ENCODE measurements at places on chromosomes 2 and 18.

DNA sequence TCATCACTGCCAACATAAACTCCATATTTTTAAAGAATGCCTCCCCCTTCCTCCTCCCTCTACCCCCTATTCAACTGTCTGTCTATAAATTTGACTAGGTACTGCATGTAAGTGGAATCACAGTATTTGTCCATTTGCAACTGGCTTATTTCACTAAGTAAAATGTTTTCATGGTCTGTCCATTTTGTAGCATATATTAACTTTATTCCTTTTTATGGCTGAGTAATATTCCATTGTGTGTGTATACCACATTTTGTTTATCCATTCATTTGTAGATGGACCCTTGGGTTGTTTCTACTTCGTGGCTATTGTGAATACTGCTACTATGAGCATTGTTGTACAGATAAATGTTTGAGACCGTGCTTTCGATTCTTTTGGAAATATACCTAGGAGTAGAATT, 10.7 kb downstream of the SEH1L start:
- DNase-seq, result no peak

DNA sequence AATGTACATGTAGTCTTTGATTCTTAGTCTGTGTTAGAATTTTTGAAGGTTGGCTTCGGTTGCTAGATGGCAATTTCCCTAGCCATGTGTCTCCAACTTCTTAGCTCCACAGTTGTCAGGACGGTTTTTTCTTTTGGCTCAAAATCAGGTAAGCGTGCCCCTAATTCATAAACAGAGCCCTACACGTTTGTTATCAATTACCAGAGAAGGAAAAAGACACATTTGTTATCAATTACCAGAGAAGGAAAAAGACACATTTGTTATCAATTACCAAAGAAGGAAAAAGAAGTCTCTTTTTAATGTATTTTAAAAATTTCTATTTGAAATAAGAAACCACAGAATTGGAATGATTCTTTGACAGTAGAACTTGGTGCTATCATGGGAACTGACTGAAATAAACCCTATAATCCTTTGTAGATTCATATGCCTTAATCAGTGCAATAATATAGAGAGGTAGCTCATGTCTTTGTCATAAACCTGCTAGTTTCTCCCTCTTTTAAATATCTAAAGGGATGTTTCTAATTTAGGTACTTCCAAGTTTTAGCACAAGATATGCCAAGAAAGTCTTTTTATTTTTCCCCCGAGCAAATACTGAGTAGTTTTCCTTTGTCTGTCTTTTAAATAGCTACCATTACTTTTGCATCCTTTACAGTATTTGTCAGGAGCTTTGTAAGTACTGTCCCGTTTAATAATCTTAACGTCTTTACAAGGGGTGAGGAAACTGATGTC, 35.9 kb downstream of the CAMKMT start:
- no peak for DNase-seq

- no peak for DNase-seq
Measured at GRCh38 chr2:110791435-110791834, 59.1 kb downstream of the ACOXL start.

GRCh38 chr2:235088496-235088921, 136.7 kb downstream of the SH3BP4 start:
- DNase-seq, result no peak

GRCh38 chr2:160368988-160369930, 124.3 kb downstream of the RBMS1 start:
- DNase-seq, result no peak

DNA sequence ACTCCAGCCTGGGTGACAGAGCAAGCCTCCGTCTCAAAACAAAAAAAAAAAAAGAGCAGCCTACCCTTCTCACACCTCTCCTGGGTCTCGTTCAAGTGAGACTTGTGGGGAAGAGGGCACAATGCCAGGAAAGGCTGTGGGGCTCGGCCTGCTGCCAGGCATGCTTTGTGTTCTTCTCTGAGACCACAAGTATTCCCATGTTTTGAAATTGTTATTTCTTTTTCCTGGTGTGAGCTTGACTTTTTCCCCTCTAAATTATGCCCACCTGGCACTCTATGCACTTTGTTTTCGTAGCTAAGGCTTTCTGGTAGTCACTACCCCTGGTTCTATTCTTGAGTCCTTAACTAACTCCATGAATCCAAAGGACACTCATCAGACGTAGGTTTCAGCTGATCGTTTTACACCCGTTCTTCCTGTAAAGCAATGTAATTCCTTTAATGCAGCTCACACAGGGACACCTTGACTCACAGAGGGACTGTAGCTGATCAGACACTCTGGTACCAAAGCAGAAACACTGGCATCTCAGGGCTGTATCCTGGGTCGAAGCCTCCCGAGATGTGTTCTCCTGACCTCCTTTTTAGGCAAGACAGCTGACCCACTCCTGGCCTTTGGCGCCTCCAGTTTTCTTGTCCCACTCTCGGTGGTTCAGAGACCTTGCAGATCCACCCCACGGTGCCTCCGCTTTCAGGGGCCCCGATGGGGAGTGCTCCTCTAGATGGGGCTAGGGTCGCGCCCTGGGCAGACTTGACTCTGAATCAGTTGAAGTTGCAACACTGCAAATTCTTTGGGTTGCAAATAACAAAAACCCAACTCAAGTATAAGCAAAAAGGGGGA, 193.3 kb upstream of the AGAP1 start:
- DNase-seq, result no peak

GRCh38 chr2:38187541-38188011, 111.6 kb upstream of the CYP1B1 start:
- DNase-seq, result no peak

- DNase-seq, result no peak
Measured at GRCh38 chr2:69279211-69279610, 107.8 kb downstream of the GFPT1 start.

DNA sequence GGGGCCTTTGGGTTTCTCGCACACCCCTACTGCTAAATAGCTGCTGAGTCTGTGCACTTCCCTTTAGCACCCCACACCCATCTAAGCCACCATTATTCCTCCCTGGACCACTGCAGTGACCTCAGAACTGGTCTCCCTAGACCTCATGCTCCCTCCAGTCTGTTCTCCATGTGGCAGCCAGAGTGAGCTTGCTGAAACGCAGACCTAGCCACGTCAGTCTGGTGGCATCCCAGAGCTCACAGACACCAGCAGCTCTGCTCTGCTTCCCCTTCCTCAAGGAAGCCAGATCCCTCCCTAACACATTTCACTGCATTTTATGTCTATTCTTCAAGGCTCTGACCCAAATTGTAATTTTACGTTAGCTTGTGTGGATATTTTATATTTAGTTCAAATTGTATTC, 144.4 kb downstream of the DYSF start:
- DNase-seq, result no peak

DNA sequence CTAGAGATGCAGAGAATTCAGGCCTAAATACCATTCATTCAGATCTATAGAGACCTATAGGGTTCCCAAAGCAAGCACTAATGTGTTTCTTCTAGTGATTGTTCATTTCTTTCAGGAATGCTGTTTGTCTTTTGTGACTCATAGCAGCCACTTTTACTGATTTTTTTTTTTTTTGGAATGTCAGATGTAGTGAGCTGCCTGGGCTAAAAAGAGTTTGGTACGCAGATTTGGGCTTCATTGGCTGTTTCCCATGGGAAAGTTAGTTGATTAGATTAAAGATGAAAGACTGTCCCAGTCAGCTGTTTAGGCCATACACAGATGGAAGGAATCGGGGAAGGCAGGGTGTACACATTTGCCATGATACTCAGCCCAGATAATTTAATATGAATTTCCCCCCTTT, 87.6 kb downstream of the CDC42EP3 start:
- DNase-seq, result no peak

GRCh38 chr2:61450144-61450543, 20.7 kb downstream of the USP34 start:
- no peak for DNase-seq

DNA sequence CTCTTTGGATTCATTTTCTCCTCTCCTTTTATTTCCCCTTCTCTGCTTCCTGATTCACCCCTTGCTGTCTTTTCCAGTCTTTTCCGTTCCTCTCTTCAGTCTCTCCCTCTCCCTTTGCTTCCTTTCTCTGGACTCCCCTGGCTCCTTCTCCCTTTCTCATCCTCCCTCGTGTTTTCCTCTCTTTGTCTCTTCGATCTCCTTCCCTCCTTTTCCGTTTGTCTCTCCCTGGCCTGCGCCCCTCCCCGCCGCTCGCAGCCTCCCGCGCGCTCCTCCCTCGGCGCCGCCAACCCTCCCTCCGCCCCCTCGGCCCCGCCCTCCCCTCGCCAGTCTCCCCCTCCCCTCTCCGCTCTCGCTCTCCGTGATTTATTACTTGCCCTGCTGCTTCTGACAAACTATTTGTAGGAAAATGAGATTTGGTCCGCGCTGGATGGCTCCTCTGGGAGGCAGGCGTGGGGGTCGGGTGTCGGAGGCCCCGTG, 46.0 kb upstream of the PAX8 start:
- DNase-seq, result no peak

DNA sequence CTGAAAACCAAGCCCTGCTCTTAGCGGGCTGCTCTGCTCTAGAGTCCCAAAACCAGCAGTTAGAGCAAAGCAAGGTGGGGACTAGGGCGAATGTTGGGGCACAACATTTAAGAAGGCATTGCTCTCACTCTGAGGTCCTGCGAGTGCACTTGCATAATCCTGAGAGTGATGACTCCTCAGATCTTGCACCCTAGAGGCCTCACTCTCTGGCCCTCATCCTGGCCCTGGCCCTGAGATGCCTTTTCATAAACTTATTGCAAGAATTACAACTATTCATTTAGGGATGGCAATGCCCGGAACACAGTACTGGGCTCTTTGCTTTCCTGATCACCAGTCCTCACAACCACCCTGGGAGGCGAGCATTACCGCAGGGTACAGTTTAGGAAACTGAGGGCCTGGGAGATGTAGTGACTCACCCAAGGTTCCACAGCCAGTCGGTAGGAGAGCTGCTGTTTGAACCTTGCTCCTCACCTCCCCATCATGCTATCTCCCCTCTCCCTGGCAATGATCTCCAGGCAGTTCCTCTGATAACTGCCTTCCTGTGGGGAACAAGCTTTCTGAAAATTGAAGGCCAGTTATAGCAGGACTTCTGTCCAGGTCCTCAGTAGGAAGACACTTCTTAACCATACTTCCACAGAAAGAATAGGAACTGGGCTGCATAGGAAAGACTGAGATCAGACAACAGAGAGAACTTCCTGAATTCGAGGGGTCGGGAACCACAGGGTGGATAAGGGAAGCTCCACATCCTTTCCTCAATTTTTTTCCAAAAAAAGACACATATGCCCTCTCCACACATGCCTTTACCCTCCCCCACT, 91.3 kb downstream of the TNS1 start:
- DNase-seq, result no peak

GRCh38 chr2:223270548-223270947, 218.6 kb downstream of the KCNE4 start:
- DNase-seq, result no peak

DNA sequence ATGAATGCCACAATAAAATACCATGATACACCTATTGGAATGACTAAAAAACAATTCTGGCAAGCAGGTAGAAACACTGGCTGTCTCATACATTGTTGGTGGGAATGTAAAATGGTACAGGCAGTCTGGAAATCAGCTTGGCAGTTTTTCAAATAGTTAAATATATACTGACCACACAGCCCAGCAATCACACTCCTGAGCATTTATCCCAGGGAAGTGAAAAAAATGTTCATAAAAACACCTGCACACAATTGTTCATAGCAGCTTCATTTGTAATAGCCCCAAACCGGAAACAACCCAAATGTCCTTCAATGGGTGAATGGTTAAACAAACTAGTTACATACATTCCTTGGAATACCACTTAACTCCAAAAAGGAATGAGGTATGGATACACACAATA, 137.2 kb downstream of the TFCP2L1 start:
- DNase-seq, result no peak

DNA sequence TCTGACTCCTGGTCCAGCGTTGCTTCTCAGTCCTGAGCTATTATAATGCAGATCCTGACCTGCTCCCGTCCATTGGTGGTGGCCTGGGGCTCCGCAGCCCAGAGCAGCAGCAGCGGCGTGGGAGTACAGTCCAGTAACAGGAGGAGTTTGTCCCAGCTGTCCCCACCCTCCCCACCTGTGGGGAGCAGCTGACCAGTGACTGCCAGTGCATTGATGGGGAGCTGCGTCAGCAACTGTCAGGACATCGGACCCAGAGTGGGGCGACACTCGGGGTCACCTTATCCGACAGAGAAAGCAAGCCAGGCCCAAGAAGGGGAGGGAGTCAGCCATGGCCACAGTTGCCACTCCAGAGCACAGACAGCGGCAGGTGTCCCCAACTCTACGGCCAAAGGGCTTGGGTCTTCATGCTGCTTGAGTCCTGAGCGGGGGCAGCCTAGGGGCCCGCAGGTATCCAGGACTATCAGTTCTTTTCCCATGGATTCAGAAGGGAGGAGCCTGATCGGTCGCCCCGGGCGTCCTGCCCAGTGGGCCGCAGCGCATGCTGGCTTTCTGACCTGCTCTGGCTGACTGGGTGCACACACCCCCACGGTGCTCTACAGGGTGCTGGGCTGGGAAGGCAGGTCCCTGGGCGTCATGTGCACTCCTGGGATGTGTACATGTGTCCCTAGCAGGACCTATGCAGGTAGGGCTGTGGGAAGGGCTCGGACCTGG, 29.7 kb downstream of the DNMT3A start:
- DNase-seq, result no peak

DNA sequence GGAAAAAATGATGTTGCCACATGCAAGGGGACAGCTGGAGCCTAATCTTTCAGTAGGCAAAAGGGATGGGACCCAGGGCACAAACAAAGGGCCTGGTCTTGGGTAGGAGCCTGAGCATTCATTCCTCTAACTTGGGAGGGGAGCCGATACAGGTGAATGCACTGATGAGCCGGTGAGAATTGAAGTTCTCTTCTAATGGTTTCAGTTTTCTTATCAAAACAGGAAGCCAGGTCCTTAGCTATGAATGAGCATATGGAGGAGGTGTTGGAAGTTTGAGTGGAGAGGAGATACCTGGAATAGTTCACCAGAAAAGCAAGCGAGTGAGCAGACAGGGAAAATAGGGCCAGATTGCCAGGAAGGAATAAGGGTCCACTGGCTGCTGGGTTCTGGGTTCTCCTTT, 10.1 kb downstream of the DPP4 start:
- DNase-seq, result no peak

- DNase-seq, result no peak
Measured at GRCh38 chr2:238771639-238772038, 76.2 kb upstream of the TWIST2 start.

DNA sequence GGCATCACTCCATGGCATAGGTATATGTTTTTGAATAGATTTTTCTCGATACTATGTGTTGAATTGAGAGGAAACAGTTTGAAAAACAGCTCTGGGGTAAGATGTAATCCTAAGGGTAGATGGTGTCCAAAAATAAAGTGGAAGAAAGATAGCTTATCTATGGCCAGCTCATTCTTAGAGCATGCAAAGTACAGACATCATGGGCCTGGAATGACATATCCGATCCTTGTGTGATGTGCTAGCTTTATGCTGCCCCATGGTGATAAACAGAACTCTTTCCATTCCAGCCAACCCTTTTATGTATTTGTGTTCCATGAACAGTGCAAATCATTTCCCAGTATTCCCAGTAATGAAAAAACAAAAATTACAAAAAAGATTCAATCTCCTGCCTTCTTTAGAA, 390.2 kb upstream of the NXPH2 start:
- no peak for DNase-seq

GRCh38 chr18:45066210-45066609, 385.5 kb downstream of the SETBP1 start:
- no peak for DNase-seq
